ENCODE measurements at places on chromosomes 11 and 22.

- DNase-seq = no peak
These were observed 40.0 kb downstream of the COMMD9 start for GRCh38 chr11:36249246-36249645.

- no peak for DNase-seq
These were observed 3.1 kb upstream of the ADORA2A start for GRCh38 chr22:24424001-24424900.

- no peak for DNase-seq
These were observed 16.9 kb downstream of the RTCB start for GRCh38 chr22:32395107-32395506.

- no peak for DNase-seq
These were observed 19.1 kb downstream of the ST14 start for GRCh38 chr11:130178441-130179339.

GRCh38 chr11:30346068-30346688, 23.3 kb downstream of the ARL14EP start:
- peak; percentile 63 for DNase-seq

DNA sequence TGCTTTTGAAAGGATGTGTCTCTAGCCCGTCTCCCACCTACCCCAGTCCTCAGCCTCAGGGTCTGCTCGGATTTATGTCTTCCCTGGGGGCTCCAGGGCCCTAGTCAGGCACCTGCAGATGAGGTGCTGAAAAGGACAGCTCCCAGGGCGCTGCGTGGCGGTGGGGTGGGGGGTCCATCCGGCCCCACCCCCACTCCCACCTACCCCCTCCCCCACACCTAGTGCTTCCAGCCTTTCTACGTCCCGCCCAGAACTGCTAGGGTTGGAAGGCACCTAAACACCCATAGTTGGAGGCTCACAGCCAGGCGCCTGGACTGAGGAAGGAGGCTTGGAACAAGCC, 1.4 kb upstream of the ROBO3 start:
- DNase-seq = no peak
